ENCODE measurements at places on chromosomes 12 and 14. TPM values are rescaled to one million over a fixed set of nuclear protein-coding genes. Genes with fewer than 3 reads are reported as not detected.
A peak's percentile ranks its signal among the peaks of the same experiment; 100 is the strongest.

GRCh38 chr12:125340791-125341190 lies 275.6 kb downstream of the AACS start:
- H3K4me1 ChIP-seq, result no peaks in the 10 kb centered on the region
- H3K27me3 ChIP-seq, result no peaks in the 10 kb centered on the region
- no peaks in the 10 kb centered on the region for H3K36me3 ChIP-seq
- no peak for DNase-seq

CMTM5 gene
- total RNA-seq, result not detected

TMEM253 gene
- 1.2 TPM for total RNA-seq

STX2 gene
- total RNA-seq, result 32.0 TPM

INHBE gene
- 1.3 TPM for total RNA-seq

DNA sequence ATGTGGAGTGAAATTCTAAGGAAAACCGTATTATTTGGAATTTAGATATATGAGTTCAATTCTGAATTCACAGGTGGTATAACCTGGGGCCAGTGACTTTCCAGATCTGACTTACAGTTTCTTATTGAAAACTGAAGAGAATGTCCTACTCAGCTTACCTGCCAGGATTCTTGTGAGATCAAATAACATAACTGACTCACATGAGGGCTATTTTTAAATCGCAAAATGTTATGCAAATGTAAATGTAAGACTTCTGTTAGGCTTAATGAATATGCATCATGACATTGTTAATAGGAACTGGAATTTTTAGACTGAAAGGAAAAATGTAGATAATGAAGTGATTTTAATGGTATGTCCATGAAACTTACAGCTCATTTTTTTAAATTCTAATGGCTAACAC lies 1142.1 kb downstream of the FLRT2 start:
- H3K36me3 ChIP-seq, result no peaks in the 10 kb centered on the region
- no peak for DNase-seq
- no peaks in the 10 kb centered on the region for H3K4me1 ChIP-seq
- H3K27ac ChIP-seq, result no peak overlapping the region
- peaks cover 3% of the 10 kb centered on the region for H3K27me3 ChIP-seq

DNA sequence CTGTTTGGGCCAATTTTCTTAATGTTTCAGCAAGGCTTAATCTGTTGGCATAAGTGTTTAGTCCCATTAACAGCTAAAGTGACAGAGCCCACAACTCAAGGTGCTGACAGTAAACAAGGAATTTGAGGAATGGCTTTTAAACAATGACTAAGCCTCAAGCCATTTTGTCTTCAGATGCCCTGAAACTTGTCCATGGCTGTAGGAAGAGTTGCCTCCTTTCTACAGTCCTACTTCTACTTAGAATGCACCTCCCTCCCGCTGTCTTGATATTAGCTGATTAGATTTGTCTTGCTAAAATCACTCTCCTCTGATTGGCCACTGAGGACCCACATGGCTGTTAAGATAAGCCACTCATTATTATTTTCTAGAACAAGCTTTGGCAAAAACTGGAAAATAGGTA lies 188.4 kb upstream of the OTX2 start:
- H3K27ac ChIP-seq, result no peak overlapping the region
- no peaks in the 10 kb centered on the region for H3K27me3 ChIP-seq
- no peaks in the 10 kb centered on the region for H3K4me1 ChIP-seq
- no peaks in the 10 kb centered on the region for H3K36me3 ChIP-seq
- no peak overlapping the region for H3K4me3 ChIP-seq
- DNase-seq, result no peak

DNA sequence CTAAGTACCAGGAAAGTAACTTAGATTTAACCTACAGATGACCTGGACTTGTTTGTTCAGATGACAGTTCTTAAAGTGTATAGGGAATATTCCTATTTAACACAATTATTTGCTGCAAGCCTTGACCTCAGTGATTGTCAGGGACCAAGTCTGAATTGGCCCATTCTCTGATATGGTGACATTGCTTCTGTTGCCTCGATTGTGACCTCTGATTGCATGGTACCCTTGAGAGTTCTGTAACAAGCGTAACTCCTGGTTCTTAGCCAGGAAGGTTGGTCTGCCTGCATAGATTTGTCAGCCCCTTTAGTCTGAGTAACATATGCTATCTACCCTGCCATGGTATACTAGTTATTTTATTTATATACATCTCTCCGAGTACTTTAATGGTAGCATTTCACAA lies 93.8 kb upstream of the ALX1 start:
- H3K4me3 ChIP-seq, result no peak overlapping the region
- no peak for DNase-seq

GRCh38 chr12:77388445-77389265 lies 323.3 kb upstream of the E2F7 start:
- H3K27me3 ChIP-seq, result peaks cover 10% of the 10 kb centered on the region
- no peaks in the 10 kb centered on the region for H3K4me1 ChIP-seq
- no peaks in the 10 kb centered on the region for H3K36me3 ChIP-seq
- H3K27ac ChIP-seq, result no peak overlapping the region

PLCZ1 gene
- not detected for total RNA-seq

DNA sequence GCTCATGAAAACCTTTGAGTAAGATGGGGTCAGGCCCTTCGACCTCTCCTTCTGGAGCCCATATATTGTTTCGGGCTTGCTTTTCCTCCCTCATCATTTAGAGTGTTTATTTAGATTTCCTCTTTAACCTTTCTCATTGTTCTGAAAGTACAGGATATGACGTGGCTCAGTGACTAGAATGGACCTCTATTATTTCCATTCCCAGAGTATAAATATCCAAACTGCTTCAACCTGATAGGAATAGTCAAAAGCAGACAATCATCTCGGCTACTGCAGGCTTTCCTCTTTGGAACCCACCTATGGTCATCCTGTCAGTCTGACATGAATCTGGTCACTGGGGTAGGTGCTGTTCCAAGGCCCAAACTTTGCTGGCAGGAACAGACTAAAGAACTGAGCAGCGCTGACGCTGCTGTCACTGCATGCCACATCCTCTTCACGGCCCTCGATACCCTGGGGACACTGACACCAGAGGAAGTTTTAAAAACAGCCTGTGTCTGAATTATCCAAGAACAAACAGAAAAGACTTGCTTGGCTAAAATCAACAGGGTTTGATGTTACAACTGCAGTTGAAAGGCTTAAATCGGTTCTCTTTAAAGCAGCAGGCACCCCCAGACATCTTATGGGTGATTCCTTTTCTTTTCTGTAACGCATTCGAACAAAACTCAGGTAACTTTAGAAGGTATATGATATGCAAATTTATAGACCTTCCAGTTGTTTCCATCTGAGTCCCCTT lies 5.0 kb upstream of the DDX47 start:
- H3K36me3 ChIP-seq, result no peaks in the 10 kb centered on the region
- peak overlapping the region; percentile 31 for H3K4me3 ChIP-seq
- peak overlapping the region; percentile 89 for H3K27ac ChIP-seq
- peaks cover 39% of the 10 kb centered on the region for H3K4me1 ChIP-seq
- DNase-seq, result no peak

HVCN1 gene
- total RNA-seq, result 0.94 TPM

PLA2G1B gene
- 1.2 TPM for total RNA-seq

- H3K4me1 ChIP-seq, result peaks cover 49% of the 10 kb centered on the region
- no peaks in the 10 kb centered on the region for H3K27me3 ChIP-seq
- DNase-seq, result no peak
- H3K27ac ChIP-seq, result no peak overlapping the region
These were observed 147.4 kb downstream of the AKAP6 start for GRCh38 chr14:32476532-32476931.
